ENCODE measurements at places on chromosomes 1 and 21.
A peak's percentile ranks its signal among the peaks of the same experiment; 100 is the strongest.

- no peak for DNase-seq
Observed at GRCh38 chr1:6842301-6842700, 57.0 kb downstream of the CAMTA1 start.

GRCh38 chr1:12269351-12269750 lies 39.5 kb downstream of the VPS13D start:
- DNase-seq = no peak

- DNase-seq = peak; percentile 76
Observed at GRCh38 chr1:115068826-115069585, 20.3 kb downstream of the TSPAN2 start.

- peak; percentile 71 for DNase-seq
Observed at GRCh38 chr1:244137725-244138124, 86.6 kb downstream of the ZBTB18 start.

DNA sequence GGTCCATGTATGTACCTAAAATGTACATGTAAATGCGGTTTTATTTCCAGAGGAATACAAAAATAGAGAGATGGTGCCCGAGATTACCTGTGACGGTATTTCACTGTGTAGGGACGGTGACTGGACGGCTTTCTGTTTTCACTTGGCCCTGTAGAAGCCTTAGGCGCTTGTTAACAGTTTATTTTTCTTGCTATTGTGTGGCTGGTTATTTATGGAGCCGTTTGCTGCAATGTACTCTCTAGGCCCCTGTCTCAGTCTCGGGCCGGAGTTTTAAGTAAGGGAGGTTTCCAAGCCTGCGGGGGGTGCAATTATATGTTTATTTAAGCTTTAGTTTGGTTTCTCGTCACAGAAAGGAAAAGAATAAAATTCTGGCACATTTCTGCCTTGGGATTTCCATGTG lies 413 bp downstream of the EFCAB7 start:
- DNase-seq = no peak

DNA sequence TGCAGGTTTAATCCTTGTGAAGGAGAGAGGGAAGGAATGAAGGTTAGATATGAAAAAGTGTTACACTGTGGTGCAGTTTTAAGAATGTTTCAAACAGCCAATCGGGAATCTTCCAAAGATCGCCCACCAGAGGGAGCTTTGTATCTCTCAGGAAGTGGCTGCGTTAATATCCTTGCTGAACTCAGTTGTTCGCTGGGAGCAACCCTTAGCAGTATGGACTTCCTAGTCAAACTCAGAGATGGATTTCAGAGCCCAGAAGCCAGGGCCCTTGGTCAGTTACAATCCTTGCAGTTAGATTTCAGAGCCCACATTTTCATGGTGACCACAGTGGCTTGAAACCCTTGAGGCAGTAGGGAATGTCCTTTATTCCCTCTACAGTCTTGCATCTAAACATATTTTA lies 136.2 kb downstream of the NTNG1 start:
- no peak for DNase-seq

DNA sequence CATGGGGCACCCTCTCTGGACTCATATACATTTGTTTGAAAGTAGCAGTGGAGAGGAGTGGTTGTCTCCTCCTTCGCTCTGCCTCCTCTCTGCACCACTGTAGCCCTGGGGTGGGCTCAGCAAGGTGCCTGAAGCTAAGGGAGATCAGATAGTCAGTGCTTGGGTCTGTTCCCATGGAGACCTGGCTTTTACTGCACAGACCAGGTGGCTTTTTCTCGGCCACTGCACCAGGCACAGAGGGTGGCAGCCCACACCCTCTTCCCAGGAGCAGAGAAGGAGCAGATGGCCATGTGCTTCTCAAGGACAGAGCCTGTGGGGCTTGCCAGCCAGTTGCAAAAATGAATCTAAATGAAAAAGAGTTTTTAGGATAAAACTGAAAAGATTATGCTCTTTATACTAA lies 123.4 kb upstream of the KCNK1 start:
- no peak for DNase-seq

GRCh38 chr1:185961664-185962063 lies 227.5 kb downstream of the HMCN1 start:
- DNase-seq = no peak

GRCh38 chr1:232600424-232601258 lies 29.3 kb downstream of the SIPA1L2 start:
- DNase-seq = no peak

- no peak for DNase-seq
Observed at GRCh38 chr1:215637041-215637573, 70.0 kb downstream of the KCTD3 start.

GRCh38 chr1:156153362-156153761 lies at the start of gene SEMA4A:
SEMA4A (plus strand) TSS chr1:156153585; CDS start chr1:156154579, 994 bp downstream.
- DNase-seq = no peak

DNA sequence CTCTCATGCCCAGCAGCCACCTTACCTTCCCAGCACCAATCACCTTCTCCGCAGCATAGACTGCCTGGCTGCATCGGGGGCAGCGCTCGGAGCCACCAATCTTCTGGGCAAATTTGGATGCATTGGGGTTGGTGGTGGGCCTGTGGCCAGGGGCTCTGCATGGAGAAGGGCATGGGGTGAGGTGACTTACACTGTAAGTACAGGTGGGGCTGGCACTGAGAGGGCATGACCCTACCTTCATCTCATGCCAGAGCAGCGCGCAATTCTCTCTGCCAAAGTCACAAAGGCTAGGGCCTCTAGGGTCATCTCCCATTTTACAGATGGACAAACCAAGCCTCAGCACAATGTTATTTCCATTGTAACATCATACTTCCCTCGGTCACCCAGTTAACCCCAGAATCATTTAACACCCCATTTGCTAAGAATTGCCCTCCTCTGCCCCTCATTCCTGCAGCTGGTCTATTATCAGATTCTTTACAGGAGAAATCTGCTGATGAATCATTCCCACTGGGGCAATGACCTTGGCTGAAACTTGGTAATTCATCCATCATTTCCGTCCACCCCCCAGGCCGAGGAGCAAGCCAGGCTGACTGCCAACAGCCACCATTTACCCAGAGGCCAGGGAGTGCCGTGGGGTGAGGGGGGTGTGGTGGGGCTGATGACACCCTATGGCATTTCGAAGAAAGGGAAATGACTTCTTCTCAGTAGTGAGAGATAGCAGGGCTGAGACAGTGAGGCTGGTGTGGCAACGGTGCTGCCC lies 17.9 kb downstream of the CSRP1 start:
- DNase-seq = no peak

DNA sequence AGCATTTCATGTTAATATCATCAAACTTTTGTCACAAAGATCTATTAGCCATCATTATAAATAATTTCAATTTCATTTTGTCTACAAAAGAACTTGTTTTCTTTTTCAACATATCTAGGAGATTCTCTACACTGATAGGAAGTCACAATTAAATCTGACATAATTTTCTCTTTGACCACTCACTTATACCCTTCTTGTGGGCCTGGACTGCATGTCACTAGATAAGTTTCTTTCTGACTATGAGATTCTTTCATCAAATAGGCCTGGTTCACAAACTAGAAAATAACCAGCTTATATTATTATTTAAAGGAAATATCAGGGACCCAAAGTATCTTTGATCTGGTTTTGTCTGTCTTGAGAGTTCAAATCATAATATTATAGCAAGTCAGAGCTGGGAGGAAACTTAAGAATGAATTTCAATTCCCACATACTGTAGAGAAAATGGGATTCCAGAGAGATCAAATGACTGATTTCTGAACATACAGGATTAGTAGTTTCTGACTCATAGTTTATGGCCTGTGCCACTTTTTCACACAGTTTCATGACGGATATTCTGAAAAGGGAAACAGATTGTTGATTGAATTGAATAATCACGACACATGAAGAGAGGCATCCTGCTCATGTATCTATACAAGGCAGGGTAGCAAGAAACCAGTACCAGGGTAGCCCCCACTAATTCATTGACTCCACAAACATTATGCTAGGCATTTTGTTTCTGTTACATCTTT lies 355.8 kb downstream of the GPATCH2 start:
- no peak for DNase-seq

GRCh38 chr1:154265586-154265985 lies 6.8 kb upstream of the HAX1 start:
- DNase-seq = no peak

DNA sequence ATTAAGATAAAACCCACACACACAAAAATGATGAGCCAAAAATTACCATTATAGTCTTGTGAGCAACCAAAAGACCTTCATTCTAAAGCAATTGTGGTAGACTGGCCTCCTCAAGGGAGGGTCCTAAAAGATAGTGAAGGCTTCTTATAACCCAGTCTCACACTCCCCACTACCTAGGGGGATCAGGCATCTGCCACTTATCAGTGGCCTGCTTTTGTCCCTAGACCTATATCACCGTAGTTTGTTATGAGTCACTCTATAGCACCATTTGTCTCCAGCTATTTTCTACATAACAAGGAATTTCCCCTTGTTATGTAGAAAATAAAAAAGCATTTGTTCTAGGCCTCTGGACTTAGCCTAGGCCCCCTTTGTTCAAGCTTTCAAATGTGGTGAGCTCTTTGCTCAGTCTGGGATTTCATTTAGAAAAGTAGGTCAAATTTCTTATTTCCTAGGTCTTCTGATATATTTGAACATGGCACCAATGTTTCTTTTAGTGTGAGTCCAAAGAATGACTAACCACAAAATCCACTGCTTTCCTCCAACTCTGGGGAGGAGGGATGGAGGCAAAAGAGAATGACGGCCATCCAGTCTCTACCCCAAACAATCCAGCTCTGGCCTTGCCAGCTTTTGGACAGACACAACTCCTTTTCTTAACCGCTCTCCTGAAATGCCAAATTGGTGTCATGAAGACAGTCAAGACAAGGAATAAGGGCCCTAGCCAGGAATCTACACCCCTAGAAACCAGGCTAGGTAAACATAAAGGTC lies 8.9 kb downstream of the ADAR start:
- DNase-seq = no peak

DNA sequence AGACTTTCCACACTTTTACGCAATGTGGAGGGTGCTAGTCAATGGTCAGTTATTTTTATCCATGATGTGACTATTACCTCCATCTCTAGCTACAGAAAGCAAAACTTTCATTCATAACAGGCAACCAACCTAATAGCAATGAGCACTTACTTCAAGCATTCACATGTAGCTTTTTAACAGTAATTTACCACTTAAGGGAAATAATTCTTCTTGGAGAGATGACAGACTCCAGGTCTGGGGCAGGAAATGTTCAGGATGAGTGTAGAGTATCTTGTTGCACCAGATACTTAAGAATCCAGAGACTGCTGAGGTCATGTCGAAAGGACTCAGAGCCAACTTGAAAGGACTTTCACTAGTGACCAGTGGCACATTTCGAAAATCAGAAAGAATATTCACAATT lies 347.6 kb downstream of the CHRM3 start:
- no peak for DNase-seq

- DNase-seq = no peak
Observed at GRCh38 chr1:79388694-79389361, 382.3 kb upstream of the ADGRL4 start.

DNA sequence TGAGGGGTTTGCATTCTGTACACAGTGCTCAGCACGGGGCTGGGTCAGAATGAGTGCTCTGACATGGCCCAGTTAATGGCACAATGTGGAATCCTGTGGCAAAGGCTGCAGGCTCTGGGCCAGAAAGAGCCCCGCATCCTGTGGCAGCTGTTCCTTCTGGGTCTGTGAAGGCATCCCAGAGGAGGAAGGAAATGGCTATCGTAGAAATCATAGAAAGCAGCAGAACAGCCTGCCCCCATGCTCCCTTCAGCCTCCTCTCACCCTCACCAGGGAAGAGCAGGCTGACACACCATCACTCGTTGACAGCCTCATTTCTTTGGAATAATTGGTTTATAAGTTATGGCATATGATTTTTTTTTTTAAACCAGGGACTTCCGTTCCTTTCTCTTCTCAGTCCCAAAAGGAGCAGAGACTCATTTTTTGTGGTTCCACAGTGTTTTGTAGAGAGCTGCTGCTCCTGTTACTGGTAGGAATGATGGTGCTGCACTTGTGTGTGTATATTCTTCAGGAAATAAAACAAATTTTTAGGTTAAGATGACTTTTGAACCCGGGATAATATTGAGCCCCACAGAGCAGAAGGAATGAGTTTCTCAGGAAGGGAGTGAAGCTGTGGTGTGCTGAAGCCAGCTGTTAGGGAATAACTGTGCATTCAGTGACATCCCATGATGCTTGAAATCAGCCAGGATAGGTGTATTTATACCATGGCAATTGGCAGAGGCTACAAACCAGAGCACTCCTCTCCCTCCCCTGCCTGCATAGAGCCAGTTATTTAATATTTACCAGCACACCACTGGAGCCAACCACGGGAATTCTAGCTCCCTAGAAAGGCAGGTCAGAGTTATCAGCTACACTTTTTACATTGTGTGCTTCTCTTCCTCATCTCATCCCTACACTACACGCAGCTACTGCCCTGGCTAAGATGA lies 32.0 kb downstream of the PLXNA2 start:
- DNase-seq = no peak

- peak; percentile 87 for DNase-seq
Observed at GRCh38 chr1:235093696-235094592, 34.7 kb downstream of the TOMM20 start.

DNA sequence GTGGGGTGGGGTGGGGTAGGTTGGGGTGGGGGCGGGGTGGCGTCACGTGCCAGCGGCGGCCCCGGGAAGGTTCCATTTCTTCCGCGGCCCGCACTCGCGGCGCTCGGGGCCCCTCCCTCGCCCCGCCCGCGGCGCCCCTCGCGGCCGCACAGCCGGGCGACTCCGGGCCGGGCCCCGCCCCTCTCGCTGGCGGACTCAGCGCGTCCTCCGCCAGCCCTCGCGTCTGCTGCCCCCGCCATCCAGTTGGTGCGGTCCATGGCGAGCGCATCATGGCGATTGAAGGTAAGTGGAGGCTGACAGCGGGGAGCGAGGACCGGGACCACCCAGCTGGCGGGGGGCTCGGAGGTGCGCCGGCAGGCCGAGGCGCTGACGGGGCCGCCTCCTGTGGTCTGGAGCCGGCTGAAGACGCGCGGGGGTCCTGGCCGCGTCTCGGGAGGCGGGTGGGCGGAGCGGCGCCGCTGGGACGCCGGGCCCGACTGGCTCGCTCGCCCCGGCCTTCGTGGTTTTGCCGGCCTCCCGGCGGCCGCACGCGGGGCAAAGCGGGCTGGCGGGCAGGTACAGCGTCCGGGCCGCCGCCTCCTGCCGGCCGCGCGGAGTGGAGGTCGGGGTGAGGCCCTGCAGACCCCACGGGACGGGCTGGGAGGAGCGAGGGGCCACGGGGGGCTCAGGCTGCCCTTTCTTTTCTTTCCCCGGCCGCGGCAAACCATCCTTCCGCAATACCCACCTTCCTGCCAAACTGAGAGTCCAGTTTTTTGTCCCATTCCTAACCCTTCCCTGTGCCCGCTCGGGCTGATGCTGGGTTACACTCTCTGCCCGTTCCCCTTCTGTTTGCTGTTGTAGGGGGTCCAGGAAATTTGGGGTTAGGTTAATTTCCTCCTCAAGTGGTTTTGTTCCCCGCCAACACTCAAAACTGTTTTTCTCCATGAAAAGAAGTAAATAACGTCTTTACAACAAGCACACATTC lies at the start of gene SYT14:
TSS of gene SYT14 (plus strand) at position 222 of the 964 bp plus-strand sequence. CDS start at position 270, 48 bp downstream.
- DNase-seq = peak; percentile 8

GRCh38 chr1:8941906-8942305 lies 3.8 kb upstream of the CA6 start:
- no peak for DNase-seq

DNA sequence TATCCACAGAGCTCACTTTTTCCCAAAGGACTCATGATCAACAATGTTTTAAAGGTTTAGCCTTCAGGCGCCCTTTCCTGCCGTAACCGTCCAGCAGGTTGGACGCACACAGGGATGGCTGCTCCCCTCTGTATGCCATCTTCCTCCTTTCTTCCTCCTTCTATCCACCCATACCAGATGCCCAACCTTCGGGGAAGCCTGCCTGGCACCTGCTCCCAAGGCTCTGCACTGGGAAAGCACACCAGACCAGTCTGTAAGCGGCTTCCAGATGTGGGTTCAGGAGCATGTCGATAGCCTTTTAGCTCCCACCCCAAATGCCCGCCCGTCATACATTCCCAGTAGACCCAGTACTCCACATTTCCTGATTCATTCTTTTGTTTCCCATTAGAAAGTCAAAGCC lies 52.9 kb downstream of the STUM start:
- DNase-seq = no peak

Data from hematopoietic multipotent progenitor cell (in vitro differentiated cells).